Mucosa of gallbladder (tissue), 1 donor: ENCODE measurements at places on chromosomes 2 and 18. TPM values are rescaled to one million over a fixed set of nuclear protein-coding genes. Genes with fewer than 3 reads are reported as not detected.

DNA sequence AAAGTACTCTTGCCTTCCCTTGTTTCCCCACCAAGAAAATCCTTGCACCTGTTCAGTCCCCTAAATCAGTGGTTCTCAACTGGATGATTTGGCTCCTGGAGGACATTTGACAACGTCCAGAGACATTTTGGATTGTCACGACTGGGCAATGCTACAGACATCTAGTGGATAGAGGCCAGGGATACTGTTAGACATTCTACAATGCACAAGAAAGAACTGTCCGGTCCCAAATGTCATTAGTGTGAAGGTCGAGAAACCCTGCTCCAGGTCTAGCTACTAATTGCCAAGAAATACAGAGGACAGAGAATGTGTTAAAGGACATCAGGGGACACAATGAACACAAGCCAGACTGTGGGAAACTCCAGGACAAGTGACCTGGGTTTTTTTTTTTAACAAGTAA lies 60.0 kb downstream of the LRP2 start:
- DNase-seq = no peak

GRCh38 chr2:225598897-225599296 lies 199.4 kb downstream of the NYAP2 start:
- no peak for DNase-seq

- no peak for DNase-seq
Observed at GRCh38 chr2:172639823-172640222, 83.9 kb downstream of the PDK1 start.

DNA sequence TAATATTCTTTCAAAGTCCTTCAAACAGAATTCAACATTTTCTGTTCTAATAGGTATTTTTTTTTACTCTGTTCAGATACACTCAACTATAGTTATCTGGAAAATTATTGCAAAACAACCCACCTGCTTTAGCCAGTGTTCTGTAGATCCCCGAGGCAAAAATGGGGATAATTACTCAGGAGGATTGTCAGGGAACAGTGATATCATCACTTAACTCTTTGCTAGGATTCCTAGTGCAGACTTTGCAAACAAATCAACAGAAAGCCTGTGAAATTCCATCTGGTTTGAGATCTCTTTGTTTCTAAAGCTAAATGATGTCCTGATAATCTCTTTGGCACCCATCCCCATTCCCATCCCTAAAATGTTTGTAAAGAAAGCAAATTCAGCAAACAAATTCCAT lies 413.6 kb upstream of the MEIS1 start:
- no peak for DNase-seq

DNA sequence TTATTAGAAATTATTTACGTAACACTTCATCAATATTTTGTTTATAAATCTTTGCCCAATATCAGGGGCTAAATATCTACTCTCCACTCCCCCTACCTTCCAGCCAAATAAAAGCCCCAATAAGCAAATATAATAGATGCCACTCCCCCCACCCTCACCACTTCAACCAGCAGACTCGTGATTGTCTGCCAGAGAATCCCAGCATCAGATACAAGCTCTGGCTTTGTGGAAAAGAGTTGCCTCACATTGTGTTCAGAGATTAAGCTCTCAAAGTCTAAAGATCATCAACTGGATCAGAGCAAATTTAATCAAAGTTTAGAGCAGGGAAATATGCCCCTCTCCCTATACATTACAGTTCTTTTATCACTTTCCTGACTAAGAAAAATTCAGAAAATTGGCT lies 39.5 kb downstream of the AOX1 start:
- DNase-seq = no peak

DNA sequence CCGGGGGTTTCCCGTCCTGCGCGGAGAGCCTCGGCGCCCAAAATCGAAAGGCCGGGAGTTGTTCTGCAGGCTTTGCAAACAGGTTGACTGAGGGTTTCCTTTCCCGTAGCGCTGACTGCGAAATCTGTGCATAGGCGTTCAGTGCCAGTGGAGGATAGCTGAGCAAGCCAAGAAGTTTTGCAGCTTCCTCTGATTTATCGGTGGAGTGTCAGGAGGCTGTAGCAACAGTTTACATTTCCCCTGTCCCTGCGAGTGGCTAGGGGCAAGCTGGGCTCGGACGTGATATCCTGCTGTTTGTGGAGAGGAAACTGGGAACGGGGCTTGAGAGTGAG lies 694 bp downstream of the THSD7B start:
- no peak for DNase-seq

DNA sequence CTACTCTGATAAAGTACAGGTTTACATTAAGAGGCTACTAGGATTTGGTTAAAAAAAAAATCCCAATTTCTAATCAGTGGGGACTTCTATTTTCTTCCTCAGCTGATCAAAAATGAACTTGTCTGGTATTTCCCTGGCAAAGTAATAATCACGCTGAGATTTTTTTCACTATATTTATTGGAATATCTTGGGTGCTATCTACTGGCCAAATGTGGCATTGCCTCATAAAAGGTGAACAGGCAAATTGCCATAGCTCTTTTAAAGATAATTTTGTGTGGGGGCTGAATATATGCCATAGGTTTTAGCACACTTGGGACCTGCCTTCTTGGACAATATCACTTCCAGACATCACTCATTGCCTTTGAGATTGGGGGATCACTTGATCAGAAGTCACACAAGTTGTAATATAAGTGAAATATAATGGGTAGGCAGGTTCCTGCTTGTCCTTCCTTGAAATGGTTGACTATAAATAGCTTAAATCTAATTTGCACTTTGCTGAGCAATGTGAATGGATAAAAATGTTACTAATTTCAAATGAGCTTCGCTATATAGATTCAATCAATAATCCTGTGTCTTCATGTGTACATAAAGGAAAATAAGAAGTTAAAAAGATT lies 7.0 kb upstream of the NXPH2 start:
- no peak for DNase-seq

DNA sequence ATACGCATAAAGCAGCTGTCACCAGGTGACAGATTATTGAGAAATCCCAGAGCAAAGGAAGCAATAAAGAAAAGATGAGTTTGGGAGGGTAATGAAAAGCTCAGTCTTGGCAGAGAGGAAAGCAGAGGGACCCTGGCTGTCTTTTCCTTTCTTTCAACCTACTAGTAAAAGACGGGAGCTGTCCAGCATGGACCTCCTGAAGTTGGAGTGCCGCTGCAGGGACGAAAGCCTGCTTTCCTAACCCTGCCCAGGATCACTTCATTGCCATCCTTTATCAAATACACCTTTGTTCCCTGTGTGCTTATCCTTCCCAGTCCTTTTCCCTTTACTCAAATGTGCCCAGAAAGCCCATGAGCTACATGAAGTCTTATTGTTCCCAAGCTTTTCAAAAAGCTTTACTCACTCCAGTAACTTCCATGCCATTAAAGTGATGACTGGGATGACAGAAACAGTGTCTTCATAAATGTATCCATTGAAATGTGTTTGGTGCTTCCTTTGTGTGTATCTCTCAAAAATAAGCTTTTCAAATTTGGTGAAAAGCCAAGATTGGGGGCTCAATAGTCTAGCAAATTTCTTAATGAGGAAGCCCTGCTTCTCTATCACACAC lies 3.7 kb upstream of the SPR start:
- DNase-seq = peak; percentile 56

Gene ELOA2
- not detected for total RNA-seq

Gene GDF7
- 2.5 TPM for total RNA-seq

Gene PSD4
- 70.3 TPM for total RNA-seq

Gene SDC1
- total RNA-seq = 1,059 TPM

Gene DCC
- not detected for total RNA-seq

Gene GPBAR1
- 49.3 TPM for total RNA-seq
